ENCODE measurements at places on chromosomes 13 and 19.

DNA sequence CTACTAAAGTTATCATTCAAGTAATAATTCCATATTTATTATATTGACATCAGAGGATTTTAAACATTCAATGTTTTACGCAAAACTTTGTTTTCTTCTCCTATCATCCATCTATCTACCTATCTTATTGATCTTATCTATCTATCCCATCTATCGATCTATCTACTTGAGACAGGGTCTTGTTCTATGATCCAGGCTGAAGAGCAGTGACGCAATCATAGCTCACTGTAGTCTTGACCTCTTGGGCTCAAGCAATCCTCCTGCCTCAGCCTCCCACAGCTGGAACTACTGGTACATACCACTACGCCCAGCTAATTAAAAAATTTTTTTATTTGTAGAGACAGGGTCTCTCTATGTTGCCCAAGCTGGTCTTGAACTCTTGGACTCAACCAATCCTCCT, 27.4 kb downstream of the ZC3H13 start:
- DNase-seq = no peak

DNA sequence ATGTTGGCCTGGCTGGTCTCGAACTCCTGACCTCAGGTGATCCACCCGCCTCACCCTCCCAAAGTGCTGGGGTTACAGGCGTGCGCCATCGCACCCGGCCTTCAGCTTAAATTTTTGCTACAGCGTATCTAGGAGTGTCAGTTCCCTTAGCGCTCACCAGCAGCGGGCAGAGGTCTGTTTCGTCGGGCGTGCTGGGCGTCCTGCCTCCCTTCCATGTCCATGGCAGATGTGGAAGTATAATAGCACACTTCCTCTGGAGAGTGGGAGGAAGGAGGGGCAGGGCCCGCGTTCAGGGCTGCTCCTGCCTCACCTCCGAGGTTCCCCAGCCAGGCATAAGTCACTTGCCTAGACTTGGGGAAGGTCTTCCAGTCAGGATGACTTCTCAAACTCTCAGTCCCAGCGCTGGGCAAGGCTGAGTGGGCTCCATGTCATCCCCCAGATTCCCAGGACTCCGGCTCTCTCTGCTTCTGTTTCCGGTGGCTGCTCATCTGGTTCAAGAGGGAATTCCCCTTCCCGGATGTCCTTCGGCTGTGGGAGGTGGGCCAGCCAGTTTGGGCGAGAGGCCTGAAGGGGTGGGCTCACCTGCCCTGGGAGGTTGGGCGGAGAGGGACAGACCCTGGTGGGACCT, 9.5 kb downstream of the IL4I1 start:
- DNase-seq = no peak

GRCh38 chr13:113804017-113804702, 45.1 kb downstream of the TMEM255B start:
- no peak for DNase-seq

GRCh38 chr13:51894239-51894638, 32.5 kb downstream of the CCDC70 start:
- no peak for DNase-seq

DNA sequence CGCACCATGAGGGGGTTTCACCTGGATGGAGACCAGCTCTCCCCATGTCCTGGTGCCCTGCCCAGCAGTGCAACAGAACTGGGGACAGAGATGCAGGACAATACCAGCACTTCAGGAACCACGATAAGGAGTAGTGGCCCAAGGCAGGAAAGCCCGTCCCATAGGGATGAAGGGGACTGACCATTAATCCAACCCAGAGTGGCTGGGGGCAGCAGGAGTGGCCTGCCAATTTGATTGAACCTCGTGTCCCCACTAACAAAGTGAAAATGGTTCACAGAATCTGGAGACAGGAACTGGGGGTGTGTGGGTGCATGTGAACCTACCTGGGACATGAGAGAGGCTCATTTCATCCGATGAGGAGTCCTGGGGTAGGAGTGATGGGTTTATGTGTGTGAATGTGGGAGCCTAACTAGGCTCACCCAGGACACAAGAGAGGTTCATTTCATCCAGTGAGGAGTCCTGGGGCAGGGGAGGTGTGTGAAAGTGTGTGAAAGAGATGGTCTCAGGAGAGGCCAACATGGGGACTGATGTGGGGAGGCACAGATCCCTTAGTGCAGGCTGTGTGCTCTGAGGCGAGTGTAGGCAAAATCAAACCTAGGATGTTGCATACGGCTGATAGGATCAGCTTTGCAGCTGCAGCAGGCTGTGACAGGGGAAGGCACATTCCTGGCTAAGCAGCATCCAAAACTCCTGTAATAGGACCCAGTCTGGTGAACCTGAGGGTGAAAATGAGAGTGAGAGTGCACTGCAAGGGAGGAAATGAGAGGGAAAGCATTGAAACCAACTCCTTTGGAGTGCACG, 98.2 kb downstream of the ZNF429 start:
- DNase-seq = no peak

DNA sequence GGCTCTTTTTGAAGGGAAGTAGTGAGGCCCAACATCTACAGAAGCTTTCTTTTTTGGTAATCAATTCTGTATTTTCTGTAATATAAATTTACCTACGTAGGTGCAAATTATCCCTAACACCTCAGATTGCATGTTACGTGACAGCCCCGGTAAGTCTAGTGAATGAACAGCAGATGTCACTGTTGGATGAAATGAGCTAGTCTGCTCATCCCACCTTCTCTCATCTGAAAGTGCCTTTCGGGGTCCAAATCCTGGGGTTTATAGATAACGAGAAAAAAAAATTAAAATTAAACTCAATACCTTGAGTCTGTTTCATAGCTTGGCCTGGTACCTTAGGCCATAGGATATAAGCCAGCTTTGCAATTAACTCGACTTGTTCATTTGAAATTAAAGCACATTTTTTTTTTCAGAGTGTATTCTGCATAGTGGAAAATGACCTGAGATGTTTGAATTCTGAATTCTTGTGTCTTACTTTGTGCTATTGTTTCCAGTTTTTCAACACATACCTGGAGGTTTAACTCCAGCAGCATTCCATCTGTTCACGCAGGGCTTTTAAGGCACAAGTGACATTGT, 548.2 kb downstream of the GPC5 start:
- DNase-seq = no peak

GRCh38 chr13:70889163-70889562, 780.9 kb upstream of the KLHL1 start:
- DNase-seq = no peak

DNA sequence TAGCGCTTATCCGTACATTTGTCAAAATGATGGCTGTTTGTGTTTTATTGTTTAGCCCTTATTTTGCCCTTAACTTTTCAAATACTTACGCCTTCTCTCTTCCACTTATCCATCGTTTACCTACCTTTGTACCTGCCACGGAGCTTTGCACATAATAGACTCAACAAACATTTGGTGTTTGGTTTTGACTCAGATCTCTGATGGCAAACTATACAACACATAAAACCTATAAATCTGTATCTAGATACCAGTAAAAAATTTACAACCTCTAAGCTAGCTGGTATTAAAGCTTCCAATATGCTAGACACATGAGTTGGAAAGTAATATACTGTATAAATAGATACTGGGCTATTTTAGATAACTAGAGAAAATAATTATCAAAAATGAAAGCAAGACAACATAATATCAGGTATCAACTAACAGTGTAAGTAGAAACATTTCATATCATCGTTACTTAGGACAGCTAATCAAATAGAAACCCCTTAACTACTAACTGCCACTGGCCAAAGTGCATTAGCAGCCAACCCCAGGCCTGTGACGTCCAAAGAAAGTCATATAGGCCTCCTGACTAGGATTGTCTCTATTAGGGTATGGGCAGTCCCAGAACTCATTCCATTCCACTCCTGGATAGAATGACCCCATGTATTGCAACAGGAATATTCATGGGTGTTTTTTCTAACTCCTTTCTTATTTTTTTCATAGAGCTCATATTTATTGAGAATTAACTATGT, 53.8 kb downstream of the KCTD12 start:
- no peak for DNase-seq

DNA sequence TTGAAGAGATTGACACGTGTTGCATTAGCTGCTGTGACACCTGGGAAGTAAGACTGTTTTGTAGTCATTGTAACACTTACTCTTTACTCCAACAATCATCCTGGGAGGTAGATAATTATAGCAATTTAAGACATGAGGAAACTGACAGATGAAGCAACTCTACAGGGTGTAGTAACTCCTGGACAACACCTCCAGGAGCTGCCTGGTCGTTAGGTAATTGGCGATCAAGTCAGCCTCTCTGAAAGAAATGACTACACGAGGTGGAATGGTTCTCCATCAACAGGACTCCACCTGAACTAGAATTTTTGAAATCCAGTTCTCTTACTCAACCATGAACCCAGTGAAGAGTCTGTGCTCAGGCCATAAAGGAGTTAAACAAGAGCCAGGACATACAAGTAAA, 43.0 kb upstream of the LRCH1 start:
- no peak for DNase-seq

DNA sequence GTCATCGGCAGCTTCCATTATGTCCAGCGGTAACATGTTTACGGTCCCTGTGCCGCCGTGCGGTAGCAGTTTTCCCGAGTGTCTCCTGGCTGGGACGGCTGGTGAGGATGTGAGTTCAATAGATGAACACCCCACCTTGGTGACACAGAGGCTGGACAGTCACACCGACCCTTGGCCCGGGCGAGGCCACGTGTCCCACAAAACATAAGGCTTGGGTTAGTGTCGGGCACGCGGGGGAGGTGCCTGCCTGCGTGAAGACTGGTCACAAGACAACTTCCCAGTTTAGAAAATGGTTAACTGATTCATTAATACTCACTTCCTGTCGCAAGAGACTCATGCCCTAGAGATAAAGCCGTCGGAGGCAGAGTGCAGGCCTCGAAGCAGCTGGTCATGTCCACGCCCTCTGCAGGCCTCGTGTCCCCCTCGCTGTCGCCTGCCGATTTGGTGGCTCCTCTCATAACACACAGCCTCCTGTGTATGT, 17.2 kb downstream of the RASA3 start:
- no peak for DNase-seq

DNA sequence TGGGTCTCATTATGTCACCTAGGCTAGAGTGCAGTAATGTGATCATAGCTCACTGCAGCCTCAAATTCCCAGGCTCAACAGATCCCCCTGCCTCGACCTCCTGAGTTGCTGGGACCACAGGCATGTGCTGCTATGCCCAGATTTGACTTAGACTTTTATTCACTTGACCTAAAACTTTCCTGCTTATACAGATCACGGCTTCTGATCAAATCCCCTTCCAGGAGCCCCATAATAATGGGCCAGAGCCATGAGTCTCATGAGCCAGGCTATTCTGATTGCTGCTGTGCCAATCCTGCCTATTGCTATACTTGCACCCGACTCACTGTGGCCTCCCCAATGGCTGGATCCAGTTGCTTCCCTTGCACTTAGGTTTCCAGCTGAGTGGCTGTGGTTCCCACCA, 42.0 kb downstream of the C1QTNF9 start:
- DNase-seq = no peak

- DNase-seq = no peak
Observed at GRCh38 chr13:87234981-87235380, 436.2 kb upstream of the SLITRK5 start.

GRCh38 chr19:47305309-47305751, 4.3 kb upstream of the C5AR1 start:
- DNase-seq = no peak

DNA sequence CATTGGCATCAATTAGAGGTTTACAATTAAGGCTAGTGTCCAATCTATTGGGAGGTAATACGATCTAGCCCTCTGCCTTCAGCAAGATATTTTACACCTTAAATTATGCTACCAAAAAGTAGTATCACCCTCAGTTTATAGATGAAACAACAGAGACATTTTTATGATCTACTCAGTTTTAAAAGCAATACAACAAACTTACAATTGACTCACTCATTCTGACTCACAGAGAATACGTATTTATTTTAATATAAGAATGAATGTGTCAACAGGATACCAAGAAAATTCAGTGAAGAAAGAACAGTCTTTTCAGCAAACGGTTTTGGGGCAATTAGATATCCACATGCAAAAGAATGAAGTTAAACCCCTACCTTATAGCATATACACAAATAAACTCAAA, 32.5 kb upstream of the STARD13 start:
- DNase-seq = no peak

DNA sequence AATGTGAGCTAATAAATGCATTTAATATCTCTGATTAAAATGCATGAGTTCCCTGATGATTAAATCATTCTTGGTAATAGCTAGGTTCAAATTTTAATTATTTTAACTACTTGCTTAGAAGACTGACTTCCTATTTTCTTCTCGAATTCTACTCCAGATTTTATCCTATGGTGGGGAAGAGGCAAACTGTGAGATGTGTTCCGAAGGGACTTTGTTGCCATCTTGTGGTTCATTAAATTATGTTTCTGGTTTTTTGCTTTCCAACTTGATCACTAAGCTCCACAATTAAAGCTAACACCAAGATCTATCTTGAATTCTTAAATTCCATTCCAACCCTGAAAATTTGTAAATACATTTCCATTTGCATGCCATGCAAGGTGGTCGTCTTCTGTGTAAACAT, 538.4 kb upstream of the PCDH20 start:
- DNase-seq = no peak

DNA sequence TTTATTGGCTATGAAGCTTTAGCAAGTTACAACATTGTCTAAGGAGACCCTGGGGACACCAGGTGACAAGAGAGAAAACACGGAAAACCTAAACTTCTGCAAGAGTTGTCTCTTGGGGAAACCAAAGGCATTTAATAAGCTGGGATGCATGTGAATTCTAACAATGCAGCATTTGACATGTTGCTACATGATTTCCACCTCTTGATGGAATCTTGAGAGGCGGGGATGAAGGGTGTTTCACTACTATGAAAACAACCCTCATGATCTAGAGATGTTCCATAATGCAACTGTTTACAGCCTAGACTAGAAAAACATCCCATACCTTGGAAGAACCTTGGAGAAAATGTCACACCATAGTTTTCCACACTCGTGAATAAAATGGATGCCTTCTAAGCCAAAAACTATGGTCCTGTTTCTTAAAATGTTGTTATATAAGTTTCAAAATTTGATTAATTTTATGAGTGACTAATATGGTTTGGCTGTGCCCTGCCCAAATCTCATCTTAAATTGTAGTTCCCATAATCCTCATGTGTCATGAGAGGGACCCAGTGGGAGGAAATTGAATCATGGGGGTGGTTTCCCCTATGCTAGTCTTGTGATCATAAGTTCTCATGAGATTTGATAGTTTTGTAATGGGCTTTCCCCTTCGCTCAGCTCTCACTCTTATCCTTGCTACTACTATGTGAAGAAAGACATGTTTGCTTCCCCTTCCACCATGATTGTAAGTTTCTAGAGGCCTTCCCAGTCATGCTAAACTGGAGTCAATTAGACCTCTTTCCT, 164.6 kb downstream of the TNFSF13B start:
- DNase-seq = no peak

GRCh38 chr13:103068836-103069235, 2.6 kb upstream of the SLC10A2 start:
- no peak for DNase-seq

GRCh38 chr13:32589471-32589870, 3.2 kb downstream of the PDS5B start:
- DNase-seq = no peak

- DNase-seq = no peak
Observed at GRCh38 chr13:113589961-113590339, 5.4 kb downstream of the TFDP1 start.

GRCh38 chr13:95245071-95245470, 56.2 kb downstream of the ABCC4 start:
- DNase-seq = no peak

- DNase-seq = no peak
Observed at GRCh38 chr13:45518525-45519245, 53.9 kb downstream of the COG3 start.

Measured in vagina (tissue), 2 donors.